ENCODE measurements at places on chromosomes 1 and 21.

DNA sequence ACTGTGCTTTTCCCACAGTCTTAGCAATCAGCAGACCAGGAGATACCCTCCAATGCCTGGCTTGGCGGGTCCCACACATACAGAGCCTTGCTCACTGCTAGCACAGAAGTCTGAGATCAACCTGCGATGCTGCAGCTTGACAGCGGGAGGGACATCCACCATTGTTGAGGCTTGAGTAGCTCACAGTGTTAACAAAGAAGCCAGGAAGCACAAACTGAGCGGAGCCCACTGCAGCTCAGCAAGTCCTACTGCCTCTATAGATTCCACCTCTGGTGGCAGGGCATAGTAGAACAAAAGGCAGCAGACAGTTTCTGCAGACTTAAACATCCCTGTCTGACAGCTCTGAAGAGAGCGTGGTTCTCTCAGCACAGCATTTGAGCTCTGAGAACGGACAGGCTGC lies 33.4 kb downstream of the MNDA start:
- no peak for DNase-seq

DNA sequence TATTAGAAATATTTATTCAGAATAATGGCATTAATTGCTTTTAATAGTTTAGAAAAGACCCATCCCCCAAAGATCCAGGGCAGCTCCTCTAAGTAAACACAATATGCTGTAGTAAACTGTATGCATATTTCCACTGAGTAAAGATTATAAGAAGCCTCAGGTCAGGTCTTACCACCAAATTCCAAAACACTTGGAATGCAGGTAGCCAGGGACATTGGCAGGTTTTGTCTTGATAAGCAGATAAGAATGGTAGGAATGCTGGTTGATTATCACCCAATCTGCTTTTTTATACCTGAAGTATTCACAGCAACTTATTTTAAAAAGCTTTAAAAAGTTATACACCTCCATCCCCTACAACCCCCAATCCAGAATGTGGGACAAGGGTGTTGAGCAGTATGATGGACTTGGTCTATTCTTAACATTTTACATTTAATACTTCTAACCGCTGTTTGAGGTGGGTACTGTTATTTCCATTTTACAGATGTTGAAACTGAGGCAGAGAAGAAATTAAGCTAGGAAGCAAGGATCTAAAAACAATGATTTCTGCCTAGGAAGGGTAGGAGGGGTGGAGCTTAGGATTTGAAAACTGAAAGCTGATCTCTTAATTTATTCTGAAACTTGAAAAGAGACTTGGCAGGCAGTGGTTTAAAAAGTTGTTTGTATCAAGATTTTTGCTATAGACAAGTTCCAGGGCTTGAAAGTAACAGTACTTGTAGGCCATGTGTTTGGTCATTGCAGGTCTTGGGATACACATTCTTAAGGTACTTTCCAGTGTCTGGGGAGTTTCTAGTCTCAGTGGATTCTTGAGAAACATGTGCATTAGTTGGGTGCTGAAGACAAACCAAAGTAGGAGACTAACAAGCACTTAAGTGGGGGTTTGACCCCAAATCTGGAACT lies 15.6 kb upstream of the THEM4 start:
- no peak for DNase-seq

DNA sequence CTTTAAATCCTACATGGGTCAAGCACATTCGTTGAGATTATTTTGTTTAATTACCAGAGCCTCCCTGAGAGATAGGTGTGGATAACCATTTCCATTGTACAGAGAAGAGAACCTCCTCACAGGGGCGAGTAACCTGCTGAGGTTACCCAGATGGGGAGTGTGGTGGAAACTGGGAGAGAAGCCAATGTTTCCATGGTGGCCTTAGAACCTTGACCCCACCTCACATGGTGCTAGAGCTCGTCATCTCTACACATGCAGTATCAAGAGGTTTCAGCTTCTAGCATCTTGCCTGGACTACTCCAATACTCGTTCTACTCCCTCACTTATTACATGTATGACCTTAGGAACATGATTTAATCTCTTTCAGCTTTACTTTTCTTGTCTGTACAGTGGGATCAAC lies 4.8 kb downstream of the REG4 start:
- no peak for DNase-seq

DNA sequence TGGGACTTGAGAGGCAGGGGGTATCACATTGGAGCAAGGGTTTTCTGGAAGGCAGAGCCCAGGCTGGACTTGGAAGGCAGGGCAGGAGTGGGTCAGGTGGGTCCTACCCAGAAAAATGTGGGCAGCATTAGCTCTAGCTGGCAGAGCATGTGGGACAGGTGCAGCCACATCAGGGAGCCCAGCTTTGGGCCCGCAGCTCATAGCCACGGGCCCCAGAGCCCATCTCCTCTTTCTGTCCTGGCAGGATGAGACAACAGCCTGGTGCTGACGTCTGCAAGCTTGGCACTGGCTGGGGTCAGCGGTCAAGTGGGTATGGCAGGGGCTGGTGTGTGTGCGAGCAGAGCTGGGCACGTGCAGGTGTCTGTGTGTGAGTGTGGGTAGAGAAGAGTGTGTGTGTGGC lies 154.7 kb downstream of the GRIK3 start:
- no peak for DNase-seq

- peak; percentile 80 for DNase-seq
Observed at GRCh38 chr1:24390924-24391782, 22.4 kb downstream of the STPG1 start.

DNA sequence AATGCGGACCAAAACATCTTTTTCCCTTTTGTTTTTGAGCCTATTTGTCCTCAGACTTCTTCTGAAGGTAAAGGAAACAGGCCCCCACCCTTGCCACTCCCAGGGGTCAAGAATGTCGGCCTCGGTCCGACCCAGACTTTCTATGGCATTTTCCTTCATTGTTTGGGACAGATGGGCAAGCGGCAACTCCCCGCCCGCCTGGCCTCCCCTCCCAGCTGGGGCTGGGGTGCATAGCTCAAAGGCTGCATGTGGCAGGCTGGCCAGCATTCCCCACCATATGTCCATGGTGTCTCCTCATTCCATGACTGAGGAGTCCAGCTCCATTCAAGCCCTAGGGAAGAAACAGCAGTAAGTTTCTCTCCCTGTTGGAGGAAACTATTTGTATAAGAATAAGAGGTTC lies 29.4 kb upstream of the TSPEAR start:
- no peak for DNase-seq

DNA sequence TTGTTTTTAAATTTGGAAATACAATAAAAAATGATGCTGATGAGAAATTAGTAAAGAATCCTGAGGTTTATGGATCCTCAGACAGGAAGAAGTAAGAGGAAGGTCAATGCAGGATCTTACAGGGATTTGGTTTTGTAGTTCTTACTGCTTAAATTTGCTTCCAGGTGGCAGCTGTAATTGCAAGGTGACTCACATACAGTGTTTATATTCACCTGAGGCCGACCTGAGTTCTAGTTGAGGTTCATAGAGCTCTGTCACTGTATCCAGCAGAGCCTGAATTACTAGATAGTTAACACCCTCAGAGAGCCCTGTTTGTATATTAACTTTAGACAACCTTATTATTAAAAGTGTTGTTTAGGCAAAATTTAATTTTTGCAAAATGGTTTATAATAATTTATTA lies 1.4 kb upstream of the WDR26 start:
- DNase-seq, result no peak
